ENCODE measurements at places on chromosomes 7 and 10.

DNA sequence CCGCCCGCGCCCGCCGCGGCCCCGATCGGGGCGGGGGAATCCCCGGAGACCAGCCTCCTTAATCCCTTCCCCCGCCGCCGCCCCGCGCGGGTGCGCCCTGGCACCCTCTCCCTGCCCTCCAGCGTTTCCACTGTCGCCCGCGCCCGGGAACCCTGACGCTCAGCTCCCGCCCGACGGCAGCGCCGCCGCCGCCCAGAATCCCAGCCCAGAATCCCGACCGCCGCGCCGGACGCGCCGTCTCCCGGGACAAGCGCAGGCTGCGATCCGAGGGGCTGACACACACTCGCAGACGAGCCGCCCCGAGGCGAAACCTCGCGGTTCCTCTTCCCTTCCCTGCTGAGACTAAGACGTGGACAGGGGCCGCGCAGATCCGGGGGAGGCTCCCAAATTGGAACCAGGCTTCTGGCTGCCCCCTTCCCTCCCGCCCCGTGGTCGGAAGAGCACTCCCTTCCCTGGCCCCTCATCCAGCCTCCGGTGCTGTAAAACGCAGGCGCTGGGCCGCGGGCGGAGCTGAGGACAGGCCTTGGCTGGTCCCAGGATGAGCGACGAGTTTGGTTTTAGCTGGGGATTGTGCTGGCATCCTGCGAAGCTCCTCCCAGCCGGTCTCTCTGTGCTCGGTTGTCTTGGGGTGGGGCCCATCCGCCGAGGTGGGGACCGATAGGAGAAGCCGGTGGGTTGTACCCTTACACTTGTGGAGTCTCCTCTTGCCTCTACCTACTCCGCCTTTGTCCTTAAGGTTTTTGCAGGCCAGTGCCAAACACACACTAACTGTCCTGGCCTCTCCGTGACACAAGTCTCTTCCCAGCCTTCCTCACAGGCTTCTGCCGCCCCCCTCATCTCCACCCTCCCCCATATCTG lies 1.1 kb downstream of the MARVELD1 start:
- DNase-seq = peak; percentile 43

DNA sequence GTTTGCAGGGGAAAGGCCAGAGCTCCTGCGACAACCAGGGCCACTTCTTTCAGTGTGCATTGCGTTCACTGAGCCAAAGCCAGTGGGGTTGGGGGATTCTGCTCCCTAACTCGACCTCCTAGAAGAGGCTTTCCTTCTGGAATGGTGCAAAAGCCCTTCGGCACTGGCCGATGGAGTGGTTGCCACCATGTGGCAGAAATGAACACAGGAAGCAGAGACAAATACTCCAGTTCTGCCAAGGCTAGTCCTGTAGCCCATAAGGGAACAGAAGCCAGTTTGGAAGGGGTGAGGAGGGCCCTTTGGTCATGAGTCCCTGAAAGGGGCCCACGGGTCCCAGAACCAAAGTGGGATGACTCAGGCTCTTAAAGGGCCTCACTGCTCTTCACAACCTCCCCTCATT lies 29.7 kb upstream of the ACSL5 start:
- DNase-seq = no peak

DNA sequence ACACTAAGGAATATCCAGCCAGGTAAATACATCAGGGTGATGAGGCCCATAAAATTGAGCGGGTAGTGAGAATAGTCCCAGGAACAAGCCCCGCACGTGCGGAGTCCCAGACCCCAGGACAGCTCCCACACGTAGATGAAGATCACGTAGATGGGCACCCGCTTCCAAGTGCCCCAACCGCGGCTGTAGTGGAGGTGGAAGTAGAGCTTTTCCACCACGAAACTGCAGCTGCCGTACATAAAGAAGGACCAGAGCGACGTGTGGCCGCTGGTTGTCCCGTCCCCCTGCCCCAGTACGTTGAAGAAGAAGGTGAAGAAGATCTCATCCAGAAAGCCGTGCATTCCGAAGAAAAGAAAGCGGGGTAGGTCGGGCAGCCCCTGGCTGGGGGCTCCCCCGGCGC lies 948 bp downstream of the TMEM229A start:
- DNase-seq = no peak

DNA sequence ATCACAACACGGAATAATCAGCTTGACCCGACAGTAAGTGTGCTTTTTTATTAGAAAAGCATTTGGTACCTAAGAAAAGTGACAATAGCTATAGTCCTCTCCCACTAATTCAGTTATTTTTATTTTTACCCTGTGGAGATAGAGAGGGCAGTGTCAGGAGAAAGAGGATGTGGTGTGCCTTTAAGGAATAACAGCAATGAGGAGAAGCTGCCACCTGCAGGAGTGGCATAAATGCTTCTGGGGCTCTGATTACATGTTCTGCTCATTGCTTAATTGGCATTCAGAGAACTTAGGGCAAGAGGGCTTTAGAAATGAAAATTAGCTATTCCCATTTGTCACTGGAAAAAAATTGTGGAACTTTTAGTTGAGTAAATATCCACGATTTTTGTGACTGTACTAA lies 60.1 kb downstream of the DENND11 start:
- no peak for DNase-seq

- no peak for DNase-seq
Measured at GRCh38 chr7:129989466-129989865, 36.7 kb upstream of the UBE2H start.

DNA sequence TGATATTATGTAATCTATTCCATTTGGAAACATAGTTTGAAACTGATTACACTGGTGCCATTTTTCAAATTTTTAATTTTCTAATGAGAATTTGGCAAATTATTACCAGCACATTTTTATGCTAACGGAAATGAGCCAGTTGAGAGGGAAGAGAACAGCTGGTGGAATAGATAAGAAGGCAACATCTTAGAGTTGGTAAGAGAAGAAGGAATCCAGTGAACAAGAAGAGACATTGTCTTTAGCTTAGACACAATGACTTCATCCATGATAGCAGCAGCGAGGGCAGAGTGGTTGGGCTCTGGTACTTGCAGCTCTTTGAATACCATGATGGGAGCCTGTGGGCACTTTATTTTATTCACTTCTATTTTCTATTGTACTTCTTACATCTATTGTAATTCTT lies 89.6 kb downstream of the CHRM2 start:
- no peak for DNase-seq

DNA sequence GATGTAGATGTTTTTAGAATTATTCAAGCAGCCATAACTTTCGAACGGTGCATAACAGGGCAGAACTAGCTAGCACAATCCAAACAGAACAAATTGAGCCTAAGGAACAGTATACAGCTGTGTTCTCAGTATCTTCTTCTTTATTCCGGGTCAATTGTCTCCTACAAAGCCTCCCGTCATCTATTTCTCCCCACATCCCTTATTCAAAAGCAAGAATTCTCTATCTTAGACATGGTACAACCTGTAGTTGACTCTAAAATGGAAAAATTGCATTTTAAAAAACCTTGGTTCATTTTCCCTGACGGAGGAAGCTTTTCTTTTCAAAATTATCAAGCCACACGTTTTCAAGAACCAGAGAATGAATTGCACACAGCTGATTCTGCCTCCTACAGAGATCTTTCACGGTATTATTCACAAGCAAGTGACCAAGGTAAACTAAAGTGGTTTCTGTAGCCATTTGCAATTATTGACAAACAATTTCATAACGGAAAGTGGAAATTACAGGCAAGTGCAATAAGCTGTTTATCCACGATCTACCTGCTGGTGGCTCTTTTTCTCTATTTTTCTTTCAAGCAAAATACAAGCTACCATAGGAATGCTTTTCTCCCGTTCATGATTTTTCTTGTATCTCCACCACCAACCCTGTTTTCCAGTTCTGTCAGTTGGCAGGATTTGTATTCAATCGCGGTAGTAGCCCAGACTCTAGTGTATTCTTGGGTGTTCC lies 2.3 kb downstream of the GRM8 start:
- no peak for DNase-seq

GRCh38 chr7:143490717-143491306 lies 13.1 kb downstream of the TAS2R41 start:
- no peak for DNase-seq

DNA sequence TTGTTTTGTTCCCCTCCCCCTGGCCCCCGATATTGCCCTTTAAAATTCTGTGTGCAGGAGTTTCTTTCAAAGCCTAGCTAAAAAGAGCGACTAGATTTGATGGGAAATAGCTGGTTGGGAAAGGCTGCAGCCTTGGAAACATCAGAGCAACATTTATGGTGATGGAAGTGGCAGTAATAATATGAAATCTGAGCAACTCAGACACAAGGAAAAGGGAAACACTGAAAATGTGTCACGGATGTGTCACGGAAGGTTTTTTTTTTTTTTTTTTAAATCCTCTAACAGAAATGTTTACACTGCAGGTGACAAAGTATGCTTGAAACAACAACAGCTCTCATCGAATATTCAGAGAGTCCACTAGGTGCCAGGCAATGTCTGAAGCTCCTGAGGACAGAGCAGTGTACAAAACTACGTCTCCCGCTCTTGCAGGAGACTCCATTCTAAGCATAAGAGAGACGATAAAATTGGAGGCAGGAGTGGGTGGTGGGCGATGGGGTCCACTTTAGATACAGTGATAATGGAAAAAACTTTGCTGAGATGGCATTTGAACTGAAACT lies 143.0 kb downstream of the RSU1 start:
- DNase-seq = no peak

DNA sequence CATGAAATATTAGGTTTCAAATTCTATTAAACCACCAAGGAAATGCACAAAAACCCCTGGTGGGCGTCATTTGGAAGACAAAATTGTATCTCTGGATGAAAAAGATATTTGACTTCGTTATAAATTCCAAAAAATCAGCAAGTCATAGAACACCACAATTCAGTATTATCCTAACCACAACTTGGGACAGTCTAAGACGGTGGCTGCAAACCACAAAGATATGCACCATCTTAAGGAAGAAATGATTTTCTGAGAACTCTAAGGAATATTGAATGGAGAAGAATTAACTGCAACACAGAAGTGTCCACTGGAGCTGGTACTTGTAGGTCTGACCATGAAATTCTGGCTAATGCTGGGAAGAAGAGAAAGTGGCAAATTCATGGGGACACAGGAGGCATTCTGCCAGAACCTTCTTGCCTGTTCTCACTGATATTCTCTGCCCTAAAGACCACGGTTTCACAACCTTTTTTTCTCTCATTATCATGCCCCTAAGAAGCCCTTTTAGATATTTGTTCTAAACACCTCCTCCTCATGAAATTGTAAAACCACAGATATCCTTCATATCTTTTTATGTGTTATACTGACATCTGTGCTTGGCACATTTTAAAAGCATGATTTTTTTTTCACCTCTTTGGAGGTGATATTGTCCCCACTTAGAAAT lies 92.9 kb downstream of the SFMBT2 start:
- DNase-seq = peak; percentile 42

DNA sequence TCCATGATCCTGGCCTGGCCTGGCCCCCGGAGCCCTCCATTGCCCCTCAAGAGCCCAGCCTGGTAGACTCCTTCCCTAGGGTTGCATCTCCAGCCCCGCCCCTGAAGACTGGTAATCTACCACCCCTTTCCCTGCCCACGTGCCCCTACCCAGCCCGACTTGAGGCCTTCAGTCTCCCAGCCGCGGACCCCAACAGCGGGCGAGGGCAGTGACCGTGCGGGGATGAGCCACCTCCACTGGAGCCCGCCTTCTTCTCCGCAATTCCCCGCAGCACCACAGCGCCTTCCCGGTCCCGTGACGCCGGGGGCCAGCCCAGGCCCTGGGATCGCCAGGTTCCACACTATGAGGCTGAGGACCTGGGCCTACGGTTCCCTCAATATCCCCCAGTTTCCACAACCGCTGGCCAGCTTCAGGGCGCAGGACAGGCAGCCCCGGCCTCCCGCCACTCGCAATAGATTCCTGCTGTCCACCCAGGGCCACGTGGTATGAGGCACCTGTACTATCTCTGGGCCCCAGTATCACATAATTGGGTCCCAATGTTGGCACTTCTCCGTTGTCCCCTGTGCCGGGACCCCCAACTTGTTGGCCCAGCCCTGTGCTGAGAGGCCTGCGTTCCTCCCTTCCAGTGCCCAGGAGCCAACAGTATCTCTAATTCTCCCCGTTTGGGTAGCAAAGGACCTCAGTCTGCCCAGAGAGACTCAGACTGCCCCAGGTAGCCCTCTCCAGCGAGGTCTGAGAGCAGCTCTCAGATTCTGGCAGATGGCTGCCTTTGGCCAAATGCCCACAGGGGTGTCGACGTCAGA lies 1.1 kb upstream of the GPRIN2 start:
- no peak for DNase-seq

DNA sequence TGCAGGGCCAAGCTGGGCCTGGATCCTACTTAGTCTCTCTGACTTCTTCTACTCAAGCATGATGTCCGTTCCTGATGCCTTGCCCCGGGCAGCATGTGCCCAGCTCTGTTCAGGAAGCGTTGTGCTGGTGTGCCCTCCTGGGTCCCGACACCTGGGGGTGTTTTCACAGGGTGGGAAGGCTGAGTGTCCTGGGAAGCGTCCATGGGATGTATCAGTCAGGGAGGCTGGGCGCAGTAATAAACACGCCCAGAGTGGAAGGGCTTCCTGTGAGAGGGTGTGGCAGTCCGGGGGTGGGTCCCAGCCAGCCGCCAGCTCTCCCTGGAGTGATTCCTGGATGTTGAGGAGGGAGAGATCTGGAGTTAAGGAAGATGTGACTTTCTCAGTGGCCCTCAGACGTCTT lies 29.0 kb downstream of the FOXK1 start:
- no peak for DNase-seq

DNA sequence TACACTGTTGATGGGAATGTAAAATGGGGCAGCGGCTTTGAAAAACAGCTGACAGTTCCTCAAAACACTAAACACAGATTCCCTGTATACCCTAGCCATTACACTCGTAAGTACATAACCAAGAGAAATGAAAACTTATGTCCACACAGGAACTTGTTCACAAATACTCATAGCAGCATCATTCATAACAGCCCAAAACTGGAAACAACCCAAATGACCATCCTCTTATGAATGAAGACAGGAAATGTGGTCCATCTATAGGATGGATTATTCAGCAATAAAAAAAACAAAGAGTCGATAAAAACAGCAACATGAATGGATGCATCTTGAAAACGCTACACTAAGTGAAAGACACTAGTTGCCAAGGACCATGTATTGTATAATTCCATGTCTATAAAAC lies 23.7 kb downstream of the NMT2 start:
- DNase-seq = no peak

DNA sequence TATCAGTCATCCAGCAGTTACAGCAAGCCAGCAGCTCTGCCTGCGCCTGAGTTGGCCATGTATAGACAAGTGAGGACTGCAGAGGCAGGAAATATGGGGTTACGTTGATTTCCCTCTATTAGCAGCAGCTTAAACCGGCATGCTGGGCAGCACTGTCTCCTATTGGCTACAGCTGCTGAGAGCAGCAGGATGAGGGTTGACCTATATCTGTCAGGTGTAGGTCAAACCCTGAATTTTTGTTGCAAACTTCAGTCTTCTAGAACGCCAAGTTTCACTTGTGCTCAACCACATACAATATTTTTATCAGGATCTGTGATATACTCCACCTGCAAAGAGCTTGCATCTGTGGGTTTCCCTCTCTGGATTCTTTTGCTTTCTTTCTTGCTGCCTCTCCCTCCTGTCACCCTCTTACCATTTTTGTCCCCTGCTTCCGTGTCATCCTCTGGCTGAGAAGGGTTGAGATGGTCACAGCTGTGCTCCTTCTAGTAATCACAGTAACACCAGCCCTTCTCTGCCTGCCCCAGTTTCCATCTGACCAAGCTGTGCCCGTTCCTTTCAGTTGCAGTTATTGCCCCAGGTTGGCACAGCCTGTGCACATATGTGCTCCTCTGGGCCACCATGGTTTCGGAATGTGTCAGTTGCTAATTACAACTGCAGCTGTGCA lies 23.8 kb upstream of the GLCCI1 start:
- DNase-seq = peak; percentile 18

- no peak for DNase-seq
Measured at GRCh38 chr7:13198036-13198435, 510.6 kb downstream of the ARL4A start.

Data from naive B cell (primary cell).